ENCODE measurements at places on chromosomes 1 and 21.

DNA sequence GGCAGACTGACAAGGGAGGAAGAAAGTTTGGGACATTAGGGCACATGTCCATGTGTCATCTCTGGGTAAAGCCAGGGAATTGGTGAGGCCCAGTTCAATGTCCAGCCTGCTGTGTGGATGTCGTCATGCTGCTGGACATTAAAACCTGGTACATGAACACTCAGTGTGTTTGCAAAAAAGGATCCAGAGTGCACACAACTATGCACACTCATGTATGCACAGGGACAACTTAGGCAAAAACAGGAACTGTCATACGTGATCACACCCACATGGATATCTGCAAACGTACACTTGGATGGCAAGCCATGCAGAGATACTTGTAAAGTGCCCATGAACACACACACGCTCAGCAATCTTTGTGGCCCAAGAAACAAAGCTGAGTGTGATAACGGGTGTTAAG, 47.9 kb upstream of the NEK2 start:
- DNase-seq: no peak

DNA sequence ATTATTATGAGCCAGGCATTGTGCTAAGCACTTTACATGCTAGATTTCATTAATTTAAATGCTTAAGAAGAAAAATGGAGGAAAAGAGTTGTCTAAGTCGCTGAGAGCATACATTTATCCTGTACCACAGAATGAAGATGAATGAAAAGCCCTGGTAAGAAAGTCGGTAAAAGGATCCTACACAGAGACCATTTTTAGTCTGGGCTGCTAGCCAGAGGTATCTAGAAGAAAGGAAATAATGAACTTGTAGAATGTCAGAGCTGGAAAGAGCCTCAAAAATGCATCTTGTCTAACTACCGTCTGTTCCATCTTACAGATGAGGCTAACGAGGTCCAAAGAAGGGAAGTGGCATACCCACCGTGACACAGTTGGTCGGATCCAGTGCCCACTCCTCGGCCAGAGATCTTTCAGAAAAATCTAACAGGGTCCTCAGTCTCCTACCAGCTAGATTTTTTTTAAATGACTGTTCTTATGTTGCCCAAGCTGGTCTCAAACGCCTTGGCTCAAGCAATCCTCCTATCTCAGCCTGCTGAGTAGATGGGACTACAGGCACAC, 12.2 kb upstream of the TNR start:
- DNase-seq: no peak

GRCh38 chr1:30437059-30437576, 286.3 kb downstream of the MATN1 start:
- no peak for DNase-seq

DNA sequence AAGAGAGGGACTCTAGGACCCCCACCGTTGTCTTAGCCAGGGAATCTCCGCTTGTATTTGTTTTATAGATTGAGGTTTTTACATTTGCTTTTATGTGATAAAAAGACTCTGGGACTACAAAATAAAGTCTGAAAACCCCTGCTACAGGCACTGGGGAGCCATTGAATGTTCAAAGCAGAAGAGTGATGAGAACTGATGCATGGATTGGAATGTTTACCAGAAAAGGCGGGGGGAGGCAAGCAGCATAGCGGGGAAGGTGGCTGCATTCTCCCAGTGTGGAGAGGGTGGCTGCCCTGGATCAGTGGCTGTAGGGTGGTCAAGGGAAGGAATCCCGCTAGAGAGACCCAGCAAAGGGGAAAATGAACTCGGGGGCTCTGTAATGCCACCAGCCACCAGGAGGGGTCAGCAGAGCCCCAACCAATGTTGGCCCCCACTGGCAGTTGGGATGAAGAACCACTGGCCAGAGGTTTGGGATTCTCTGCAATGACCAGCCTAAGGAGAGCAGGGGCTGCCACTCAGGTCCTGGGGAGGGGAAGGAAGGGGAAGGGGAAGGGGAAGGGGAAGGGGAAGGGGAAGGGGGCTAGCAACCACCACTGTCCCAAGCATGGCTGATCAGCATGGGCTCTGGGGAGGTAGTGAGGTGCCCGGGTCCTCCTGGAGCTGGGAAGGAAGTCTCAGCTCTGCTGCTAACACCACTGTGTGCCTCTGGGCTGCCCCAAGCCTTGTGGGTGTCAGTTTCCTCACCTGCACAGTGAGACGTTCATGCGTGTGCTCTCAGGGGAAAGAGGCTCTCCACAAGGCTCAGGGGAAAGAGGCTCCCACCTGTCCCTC, 19.2 kb upstream of the PEF1 start:
- peak; percentile 90 for DNase-seq

GRCh38 chr1:55483523-55483922, 268.4 kb upstream of the USP24 start:
- no peak for DNase-seq

DNA sequence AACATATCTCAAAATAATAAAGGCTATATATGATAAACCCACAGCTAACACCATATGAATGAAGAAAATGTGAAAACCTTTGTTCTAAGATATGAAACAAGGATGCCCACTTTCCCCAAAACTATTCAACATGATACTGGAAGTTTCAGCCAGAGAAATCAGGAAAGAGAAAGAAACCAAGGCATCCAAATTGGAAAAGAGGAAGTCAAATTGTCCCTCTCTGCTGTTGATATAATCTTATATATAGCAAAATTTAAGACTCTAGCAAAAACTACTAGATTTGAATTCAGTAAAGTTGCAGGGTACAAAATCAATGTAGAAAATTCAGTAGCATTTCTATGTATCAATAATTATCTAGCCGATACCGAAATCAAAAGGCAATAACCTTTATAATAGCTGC, 4.3 kb upstream of the OR10Z1 start:
- DNase-seq: no peak

DNA sequence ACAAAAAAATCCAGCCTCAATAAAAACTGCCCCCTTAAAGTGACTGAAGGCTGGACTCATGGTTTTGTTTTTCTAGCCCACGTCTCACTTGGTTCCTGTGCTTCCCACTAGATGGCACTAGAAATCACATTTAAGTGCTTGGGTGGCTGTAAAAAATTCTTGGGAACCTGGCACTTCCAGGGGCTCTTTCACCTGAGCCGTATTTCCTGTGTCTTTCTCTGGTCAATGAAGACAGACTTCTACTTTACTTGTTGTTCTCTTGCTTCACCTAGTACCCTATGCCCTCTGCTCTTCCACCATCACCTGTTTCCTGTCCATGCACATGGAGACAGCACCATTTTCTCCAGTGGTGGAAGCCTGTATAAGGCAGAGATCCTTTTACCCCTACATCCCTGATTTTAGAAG, 20.0 kb downstream of the METTL13 start:
- peak; percentile 83 for DNase-seq

DNA sequence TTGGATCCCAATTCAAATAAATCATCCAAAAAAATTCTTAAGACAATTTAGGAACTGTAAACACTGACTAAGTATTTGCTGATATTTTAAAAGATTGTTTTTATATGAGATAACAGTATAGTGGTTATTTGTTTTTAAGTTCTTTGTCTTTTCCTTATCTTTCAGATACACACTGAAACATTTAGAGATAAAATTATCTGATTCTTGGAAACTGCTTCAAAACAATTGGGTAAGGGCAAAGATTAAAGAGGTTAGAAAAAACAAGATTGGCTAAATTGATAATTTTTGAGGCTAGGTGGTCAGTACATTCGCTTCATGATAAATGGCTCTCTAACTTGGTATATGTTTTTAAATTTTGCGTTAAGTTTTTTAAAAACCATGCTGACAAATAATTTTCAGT, 117.3 kb downstream of the PSMG1 start:
- no peak for DNase-seq

- DNase-seq: no peak
These were observed 94.4 kb downstream of the PATJ start for GRCh38 chr1:61836649-61837048.

GRCh38 chr1:162562470-162562828, 927 bp downstream of the UAP1 start:
- peak; percentile 62 for DNase-seq

DNA sequence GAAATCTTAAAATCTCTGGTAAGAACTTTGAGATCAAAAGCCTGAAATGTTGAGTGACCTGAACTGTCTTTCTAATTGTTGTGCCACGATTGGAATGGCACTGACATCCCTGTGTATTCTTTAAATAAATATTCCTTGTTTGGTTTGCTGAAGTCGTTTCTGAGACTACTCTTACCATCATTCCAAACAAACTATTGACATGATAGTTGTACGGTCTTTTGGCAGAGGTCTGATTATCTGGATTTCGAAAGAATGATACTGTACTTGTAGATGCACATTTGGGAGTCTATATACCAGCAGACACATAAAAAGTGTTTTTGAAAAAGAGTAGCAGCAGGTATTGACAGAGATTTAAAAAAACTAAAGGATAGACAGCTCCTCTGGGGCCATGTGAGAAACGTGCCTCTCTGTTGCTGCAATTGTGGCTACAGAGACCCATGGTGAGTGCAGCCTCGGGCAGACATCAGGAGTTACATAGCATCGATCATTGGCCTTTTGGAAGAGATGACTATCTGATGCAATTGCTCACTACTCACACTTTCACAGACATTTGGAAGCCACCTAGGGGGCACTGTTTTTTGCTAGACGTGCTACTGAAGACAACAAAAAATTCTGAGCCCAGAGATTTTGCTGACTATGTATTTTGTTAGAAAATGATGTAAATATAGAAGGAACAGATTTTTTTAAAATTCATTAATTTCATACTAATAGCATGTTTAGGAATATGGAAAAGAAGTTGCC, 464.5 kb downstream of the KCNT2 start:
- DNase-seq: no peak

DNA sequence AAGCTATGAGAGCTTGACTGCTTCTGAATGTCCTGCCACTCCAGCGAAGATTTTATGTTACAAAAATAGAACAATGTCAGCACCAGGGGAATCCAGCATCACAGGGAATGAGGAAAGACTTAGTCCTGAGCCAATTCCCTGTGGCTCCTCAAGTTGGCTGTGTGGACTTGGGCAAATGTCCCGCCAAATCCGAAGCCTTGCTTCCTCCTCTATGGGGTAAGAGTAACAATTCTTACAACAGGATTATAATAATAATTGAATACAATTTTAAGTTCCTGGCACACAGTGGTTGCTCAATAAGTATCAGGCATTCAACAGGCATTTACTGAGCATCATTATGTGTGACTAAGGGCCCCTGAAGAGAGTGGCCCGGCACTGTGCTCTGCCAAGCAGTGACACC, 44.4 kb downstream of the STPG1 start:
- DNase-seq: no peak

DNA sequence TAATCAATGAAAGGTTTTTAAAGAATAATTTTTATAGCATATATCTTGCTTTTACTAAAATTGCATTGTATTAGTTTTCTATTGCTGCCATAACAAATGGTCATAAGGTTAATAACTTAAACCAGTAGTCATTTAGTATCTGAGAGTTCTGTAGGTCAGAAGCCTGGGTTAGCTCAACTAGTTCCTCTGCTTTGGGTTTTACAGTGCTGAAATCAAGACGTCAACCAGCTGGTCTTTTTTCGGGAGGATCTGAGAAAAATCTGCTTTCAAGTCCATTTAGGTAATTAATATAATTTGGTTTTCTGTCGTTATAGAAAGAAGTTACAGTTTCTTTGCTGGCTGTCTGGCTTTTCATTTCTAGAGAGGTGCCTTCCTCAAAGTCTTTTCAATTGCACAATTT, 577.7 kb downstream of the MRPL39 start:
- no peak for DNase-seq

DNA sequence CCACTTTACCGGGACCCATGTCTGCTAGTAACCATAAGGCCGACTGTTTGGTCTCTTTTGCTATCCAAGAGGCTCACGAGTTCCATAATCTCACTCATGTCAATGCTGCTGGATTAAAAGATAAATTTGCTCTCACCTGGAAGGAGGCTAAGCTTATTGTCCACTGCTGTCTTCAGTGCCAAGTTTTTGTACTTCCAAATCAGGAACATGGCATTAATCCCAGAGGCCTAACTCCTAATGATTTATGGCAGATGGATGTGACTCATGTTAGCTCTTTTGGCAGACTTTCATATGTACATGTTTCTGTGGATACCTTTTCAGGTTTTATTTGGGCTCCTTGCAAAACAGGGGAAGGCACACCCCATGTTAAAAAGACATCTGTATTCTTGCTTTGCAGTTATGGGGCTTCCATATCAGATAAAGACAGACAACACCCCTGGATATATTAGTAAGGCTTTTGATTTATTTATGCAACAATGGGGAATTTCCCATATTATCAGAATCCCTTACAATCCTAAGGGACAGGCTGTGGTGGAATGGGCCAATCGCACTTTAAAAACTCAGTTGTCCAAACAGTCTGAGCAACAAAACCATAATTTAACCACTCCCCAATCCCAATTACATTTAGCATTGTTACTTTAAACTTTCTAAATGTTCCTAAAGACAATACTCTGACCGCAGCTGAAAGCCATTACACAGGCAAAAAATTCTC, 162.7 kb downstream of the IER5 start:
- DNase-seq: no peak

DNA sequence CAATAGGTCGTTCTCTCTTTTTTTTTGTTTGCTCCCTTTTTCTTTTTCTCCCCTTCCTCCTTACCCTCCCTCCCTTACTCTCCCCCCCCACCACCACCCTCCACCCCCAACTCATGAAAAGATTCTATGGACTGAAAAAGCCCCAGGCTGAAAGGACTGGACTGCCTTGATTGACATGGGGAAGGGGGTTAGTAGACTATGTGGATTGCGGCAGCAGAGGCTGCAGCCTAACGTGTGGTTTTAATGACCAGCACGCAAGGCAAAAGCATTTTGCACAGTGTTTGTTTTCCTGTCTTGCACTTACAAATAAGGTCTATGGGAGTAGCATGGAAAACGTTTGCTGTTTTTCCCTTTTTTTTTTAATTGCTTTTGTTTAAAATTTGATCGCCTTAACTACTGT, 5.5 kb downstream of the ZBTB18 start:
- DNase-seq: peak; percentile 52

GRCh38 chr1:56450004-56450666, 129.2 kb downstream of the PLPP3 start:
- DNase-seq: no peak

GRCh38 chr21:42081138-42081537, 10.0 kb downstream of the UMODL1 start:
- DNase-seq: peak; percentile 53

- DNase-seq: peak; percentile 92
These were observed at the start of gene HUNK for GRCh38 chr21:31872452-31873274. Gene HUNK, plus strand, starts transcription at chr21:31873020. Its CDS starts 655 bp downstream, at chr21:31873675.

GRCh38 chr1:206714331-206715058, 29.8 kb downstream of the MAPKAPK2 start:
- DNase-seq: no peak

DNA sequence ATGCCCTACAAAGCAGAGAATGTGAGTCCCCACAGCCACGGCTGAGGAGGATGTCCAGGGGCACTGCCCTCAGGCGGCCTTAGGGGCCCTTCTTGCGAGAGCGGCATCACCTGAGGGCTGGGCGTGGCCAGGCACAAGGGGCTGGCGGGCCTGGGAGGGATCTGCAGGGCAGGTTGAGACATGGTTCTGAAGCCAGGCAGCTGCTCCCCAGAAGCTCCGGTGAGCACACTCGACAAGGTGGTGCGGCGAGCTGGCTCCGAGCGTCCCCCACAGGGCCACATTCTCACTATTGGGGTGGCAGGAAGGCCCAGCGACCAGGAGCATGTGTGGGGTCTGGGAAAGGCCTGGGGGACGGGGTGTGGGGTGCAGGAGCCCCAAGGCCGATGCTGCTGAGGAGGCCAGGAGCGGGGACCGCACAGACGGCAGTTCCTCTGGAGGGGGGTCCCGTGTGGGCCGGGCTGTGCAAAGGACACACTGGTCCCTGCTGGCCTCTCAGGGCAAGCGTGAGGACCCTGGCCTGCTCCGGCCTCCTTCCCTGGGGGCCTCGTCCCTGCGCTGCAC, 47.2 kb downstream of the MORN1 start:
- no peak for DNase-seq

- DNase-seq: peak; percentile 40
These were observed 43.7 kb downstream of the UBIAD1 start for GRCh38 chr1:11316701-11317100.

GRCh38 chr1:156622581-156623297, 3.5 kb downstream of the HAPLN2 start:
- DNase-seq: no peak

Measured in eye (tissue), 1 donor.